ENCODE measurements at places on chromosomes 12 and 14.
A peak's percentile ranks its signal among the peaks of the same experiment; 100 is the strongest.

DNA sequence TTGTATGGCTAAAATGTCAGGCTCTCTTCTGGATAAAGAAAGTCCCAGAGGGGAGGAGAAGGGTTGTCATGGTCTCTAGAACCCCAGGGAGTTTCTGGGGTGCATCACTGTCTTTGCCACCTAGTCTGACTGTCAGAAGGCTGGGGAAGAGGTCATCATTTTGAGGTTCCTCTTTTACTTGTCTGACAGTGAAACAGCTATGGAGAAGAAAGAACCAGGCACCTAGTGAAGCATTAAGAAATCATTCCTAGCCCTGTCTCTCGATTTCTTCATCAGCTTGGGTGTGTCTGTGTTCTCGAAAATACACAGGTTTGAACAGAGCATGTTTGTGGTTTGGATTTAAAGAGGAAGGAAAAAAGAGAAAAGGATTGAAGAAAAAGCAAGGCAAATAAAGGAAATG, 158.7 kb upstream of the LRIG3 start:
- no peak for DNase-seq

DNA sequence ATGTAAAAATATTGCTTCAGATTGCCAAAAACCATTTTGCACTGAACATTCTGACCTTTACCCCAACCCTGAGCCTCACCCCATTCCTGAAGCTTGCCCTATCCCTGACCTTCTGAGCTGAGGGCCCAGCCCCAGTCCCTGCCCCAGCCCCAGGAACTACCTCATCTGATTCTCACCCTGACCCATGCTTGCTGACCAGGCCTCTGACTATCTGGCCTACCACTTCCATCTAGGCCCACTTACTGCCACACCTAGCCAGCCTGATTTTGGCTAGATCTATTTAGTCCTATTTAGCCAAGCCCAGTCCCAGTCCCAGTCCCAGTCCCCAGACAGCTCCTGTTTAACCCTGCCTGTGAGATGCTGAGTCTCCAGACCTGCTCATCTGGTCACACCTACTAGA, 33.6 kb downstream of the OR10P1 start:
- peak; percentile 22 for DNase-seq

- no peak for DNase-seq
These were observed 10.2 kb downstream of the ARHGAP5 start for GRCh38 chr14:32087173-32087861.

GRCh38 chr12:71420775-71421406, 18.7 kb upstream of the LGR5 start:
- no peak for DNase-seq

DNA sequence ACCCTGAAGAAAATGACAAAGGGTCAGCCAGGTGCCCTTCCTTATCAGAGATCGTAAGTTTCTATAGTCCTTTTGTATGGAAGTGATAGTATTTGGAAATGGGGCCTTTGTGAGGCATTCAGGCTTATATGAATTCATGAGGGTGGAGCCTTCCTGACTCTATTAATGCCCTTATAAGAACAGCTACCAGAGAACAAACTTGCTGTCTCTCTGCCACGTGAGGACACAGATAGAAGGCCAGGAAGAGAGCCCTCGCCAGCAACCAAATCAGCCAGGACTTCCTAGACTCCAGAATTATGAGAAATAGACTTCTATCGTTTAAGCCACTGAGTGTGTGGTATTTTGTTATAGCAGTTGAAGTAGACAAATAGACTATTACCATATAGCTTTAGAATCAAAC, 36.7 kb downstream of the TRMT5 start:
- DNase-seq: no peak

- no peak for DNase-seq
These were observed 3.9 kb downstream of the CEP170B start for GRCh38 chr14:104868811-104869572.

GRCh38 chr12:27015730-27016076, 1.5 kb upstream of the TM7SF3 start:
- no peak for DNase-seq

DNA sequence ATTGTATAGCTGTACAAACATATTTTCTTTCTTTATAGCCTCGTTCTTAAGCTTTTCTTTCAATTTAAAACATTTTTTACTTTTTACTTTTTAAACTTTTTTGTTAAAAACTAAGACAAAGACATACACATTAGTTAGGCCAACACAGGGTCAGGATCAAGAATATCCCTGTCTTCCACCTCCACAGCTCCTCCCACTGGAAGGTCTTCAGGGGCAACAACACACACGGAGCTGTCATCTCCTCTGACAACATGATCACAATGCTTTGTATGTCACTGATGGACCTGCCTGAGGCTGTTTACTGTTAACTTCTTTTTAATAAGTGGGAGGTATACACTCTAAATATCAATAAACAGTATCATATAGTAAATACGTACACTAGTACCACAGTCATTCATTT, 191.3 kb downstream of the SYT10 start:
- DNase-seq: no peak

DNA sequence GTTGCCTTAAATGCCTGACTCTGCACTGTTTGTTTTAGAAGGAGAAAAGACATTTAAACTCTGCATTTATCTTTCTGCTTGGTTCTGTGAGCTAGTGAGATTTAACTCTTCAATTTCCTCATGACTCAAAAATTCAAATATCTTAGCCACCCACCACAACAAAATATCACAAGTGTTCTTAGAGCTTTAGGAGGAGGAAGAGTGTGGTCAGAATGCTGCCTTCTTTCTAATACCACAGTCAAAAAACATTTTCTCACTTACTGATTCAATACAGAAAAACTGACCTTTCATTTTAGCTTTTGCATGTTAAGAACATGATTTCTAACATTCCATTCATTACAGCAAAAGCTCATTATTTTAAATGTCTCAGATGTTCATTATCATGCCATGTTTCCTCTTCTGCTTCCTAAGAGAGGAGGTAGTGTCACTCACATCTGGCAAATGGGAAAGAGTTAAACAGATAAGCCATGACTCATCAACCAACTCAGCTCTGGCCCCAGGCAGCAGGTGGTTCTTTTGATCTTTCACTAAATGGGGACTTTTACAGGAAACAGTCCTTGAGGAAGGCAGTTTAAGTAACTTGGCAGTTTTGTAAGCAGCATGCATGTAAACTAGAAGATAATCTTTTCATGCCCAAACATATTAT, 56.4 kb upstream of the RNU6-8 start:
- DNase-seq: peak; percentile 43

DNA sequence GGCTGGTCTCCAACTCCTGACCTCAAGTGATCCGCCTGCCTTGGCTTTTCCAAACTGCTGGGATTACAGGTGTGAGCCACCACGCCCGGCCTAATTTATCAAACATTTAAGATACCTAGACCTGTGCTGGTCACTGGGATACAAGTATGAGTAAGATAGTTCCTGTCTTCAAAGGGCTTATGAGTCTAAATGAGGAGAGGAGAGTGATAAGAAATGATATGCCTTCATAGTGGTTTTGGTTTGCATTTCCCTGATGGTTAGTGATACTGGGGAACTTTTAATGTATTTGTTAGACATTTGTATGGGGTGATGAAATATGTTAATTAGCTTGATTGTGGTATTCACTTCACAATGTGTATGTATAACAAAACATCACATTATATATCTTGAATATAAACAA, 21.2 kb downstream of the TMED10 start:
- DNase-seq: no peak

GRCh38 chr14:76752744-76753143, 8.5 kb upstream of the VASH1 start:
- DNase-seq: no peak

Data from H9 (cell line).